ENCODE measurements at places on chromosomes 4 and X.

DNA sequence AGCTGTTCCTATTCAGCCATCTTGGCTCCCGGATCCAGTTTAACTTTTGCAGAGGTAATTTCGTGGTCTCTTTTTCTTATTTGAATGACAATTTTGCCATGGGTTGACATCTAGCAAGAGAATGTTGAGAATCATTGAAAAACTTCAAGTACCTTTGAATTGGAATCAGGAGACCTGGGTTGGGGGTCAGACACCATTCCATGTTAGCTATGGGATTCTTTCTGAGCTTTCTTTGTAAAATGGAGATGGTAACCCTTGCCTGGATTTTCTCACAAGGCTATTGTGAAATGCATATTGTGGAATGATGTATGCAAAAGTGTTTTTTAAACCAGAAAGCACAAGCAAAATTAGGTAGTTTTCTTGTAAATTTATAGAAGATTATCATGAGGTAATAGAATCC is 79.1 kb upstream of the HAND2 start:
- no peak for DNase-seq

GRCh38 chr4:80101071-80101791 is 28.2 kb upstream of the ANTXR2 start:
- DNase-seq: peak; percentile 5

GRCh38 chr4:15777697-15778288 is 335 bp upstream of the CD38 start:
- no peak for DNase-seq

DNA sequence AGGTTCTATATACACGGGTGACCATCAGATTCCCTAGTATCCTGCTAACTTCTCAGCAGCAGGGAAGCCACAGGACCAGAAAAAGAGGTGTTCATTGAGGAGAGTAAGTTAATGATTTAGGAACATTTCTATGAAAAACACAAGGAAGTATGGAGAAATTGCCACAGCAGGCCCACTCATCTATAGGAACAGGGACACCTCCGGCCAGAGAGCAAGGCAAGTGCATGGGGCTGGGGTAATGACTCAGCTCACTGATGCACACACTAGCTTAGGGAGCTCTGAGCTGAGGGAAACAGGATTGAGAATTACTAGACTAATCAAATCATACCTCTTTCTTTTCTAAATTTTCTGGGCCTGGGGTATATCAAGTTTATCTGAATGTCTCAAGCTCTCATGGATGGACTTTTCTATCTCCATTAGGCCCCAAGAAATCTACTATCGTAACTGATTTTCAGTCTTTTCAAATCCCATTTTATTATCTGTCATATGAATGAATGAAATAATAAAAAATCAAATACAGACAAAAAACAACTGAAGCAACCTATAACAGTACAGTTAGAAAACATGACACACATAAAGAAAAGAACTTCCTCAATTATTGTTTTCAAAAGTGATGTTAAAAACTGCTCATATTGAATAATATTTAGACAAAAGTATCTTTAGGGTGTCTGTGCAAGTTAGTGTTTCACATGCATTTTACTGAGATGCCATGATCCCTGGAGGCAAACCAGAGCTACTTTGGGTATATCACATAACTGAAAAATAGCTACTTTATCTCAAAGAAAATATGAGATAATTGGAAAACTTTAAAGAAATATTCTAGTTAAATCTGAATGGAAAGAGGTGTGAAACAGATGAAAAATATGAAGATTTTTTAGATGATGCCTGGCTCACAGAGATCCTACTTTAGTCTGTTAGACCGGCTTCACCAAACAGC is 89.8 kb downstream of the FBXO8 start:
- no peak for DNase-seq

GRCh38 chr4:52917817-52918216 is 55.7 kb downstream of the RASL11B start:
- no peak for DNase-seq

- no peak for DNase-seq
Observed at GRCh38 chr4:124092101-124092500, 620.4 kb downstream of the ANKRD50 start.

- no peak for DNase-seq
Observed at GRCh38 chrX:1163231-1163630, 49.2 kb downstream of the CRLF2 start.

GRCh38 chr4:176810481-176811249 is 17.9 kb upstream of the VEGFC start:
- DNase-seq: no peak

- no peak for DNase-seq
Observed at GRCh38 chrX:16702700-16703599, 9.5 kb downstream of the CTPS2 start.

DNA sequence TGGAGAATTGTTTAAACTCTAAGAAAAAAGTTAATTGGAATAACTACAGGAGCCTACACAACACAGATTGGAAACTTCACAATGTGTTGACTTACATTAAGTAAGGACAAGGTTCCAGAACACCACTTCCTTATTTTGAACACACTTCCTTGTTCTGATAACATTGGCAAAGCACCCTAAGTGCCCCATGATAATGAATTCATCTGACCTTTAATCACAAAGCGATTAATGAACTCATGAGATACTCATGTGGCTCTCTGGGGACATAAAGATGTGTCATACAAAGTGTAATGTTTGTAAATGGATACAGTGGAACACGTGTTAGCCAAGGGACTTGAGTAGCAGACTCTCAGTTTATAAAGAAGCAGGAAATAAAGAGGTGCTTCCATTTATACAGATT is 69.0 kb upstream of the ATOH1 start:
- no peak for DNase-seq

GRCh38 chr4:151865744-151866591 is 105.2 kb upstream of the GATB start:
- DNase-seq: no peak

- no peak for DNase-seq
Observed at GRCh38 chrX:7216981-7217587, 69.1 kb upstream of the PUDP start.

DNA sequence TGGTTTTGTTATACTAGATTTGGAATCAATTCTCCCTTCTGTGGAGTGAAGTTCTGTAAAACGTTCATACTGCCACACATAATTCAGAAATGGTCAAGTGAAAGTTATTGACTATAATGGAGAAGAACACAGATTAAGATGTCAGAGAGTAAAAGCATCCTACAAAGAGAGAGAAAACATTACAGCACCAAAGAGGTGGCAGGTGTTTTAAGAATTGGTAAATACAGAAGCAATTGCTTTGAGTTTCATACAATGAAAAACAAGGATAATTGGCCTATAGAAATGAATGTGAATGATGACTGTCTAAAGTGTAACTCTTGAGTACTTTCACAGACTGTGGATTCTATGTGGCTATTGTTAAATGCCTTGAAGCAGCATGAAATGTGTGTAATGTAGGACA is 435.6 kb upstream of the SMIM31 start:
- no peak for DNase-seq

DNA sequence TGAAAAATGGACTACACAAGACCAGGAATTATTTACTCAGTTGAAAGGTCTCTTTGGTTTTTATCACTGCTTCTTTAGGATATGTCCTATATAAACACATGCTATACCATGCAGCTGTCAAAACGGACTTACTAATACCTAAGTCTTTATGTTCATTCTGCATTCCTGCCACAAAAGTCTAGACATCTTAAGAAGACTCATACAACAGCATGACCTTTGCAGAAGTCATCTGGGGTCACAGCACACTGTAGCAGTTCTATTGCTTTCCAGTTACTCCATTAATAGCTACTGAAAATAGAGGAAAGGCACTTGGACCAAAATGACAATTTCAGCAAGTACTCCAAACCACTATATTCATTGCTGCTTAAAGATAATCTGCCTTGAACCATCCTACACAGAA is 53.2 kb downstream of the DDX60 start:
- no peak for DNase-seq

DNA sequence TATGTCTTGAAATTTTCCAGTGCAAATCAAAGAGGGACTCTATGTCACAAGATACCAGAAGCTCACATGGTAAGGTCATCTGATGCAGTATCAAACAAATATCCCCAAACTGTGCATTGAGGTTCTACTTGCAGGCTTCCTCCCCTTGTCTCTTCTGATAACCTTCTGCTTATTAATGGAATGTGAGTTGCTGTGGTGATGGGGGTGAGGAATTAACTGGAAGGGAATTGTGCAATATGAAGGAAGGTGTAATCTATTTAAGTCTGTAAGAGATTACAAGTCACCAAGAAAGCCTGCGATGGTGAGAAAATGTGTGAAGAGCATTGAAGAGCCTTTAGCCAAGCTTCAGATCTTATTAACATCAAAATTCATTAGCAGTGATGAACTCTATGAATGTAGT is 15.4 kb upstream of the MAGED1 start:
- DNase-seq: no peak

GRCh38 chr4:145735347-145735675 is 55.4 kb downstream of the C4orf51 start:
- DNase-seq: no peak

GRCh38 chrX:154660541-154660940 is 7.2 kb upstream of the CTAG2 start:
- no peak for DNase-seq

Data from NCI-H460 (cell line).